ENCODE measurements at places on chromosomes 6 and 20.
A peak's percentile ranks its signal among the peaks of the same experiment; 100 is the strongest.

DNA sequence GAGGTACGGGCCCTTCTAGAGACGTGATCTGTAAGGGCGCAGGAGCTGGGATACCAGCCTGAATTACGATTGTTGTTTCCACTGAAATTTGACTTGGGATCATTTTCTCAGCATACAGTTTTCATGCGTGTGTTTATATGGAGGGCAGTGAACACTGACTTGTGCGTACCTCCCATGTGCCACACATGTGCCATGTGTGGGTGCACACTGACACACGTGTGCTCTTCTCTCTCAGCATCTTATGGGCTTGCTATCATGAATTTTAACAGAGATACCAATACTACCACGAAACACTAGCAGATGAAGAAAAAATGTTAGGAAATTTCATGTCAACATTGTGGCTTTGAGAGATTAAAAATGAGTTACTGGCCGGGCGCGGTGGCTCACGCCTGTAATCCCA is 39.1 kb downstream of the L3MBTL3 start:
- no peak for ATAC-seq

GRCh38 chr6:8982668-8983067 is 547.3 kb upstream of the SLC35B3 start:
- no peak for ATAC-seq

DNA sequence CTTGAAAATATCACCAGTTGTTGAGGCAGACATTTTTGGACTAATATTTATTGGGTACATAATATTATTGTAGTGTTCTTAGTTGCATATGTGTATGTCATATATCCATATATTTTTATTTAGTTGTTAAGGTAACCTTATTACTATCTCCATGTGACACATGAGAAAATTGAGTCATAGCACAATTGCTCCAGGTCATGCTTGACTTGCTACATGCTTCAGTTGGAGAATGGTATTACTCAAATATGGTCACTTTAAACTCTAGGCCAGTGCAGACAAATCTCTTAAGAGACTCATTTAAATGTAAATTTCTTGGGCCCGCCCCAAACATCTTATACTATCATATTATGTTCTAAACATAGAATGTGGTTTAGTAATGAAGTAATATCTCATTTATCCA is 246.1 kb downstream of the RIMS1 start:
- no peak for ATAC-seq

GRCh38 chr6:132494954-132495353 is 18.0 kb downstream of the STX7 start:
- ATAC-seq: no peak

- ATAC-seq: no peak
Observed at GRCh38 chr6:22956029-22956681, 386.8 kb downstream of the HDGFL1 start.

- no peak for ATAC-seq
Observed at GRCh38 chr20:51354191-51354768, 188.2 kb downstream of the NFATC2 start.

- no peak for ATAC-seq
Observed at GRCh38 chr6:44675449-44675848, 287.9 kb downstream of the CDC5L start.

DNA sequence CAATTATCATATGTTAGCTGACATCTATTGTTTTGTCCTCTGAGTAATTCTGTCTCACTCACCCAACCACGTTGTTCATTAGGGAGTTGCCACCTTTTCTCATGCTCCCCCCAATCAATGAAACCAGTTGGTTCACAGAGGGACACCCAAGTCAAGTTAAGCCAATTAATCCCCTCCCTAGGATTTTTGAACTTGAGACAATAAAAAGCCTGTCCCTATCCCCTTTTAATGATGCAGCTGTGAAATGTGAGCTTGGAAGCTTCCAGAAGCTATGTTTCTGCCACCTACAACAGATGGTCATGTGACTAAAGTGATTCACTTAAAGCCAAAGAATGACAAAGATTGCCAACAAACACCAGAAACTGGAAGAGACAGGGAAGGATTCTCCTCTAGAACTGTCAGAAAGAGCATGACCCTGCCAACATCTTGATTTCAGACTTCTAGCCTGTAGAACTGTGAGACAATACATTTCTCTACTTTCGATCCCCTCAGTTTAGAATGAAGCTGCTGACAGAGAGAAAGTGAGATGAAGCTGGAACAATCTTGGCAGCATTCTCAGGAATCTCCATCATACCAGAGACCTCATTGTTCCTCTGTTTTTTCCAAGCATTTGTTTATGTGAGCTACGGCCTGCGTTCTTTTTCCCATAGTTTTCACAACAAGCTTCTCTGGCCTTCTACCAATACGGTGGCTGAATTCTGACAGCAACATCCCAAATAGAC is 57.8 kb upstream of the TPD52L1 start:
- no peak for ATAC-seq

- no peak for ATAC-seq
Observed at GRCh38 chr20:634148-634925, 18.7 kb downstream of the SRXN1 start.

DNA sequence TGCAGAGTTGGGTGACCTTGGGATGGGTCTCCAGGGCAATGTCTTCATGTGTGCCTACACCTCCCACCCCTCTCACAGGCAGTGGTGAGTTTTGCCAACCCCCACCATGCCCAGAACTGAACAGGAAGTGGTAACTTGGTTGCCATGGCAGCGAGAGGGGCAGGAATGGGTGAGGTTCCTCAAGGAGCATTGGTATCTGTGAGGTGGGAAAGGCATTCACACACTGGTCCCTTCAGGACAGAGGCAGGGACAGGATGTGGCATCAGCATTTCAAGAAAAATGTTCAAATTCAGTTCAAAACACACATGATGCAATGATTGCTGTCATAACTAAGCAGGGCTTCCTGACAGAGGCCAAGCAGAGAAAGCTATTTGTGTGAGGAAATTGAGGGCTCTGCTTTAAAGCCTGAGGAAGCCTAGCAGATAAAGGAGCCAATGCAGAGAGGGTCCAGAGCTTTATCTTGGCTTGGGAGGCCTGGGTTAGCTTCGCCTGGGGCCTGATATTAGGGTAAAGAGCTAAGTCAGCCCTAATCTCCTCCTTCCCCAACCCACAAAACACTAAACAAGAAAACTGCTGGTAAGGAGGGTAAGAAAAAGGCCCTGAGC is 551 bp downstream of the TREML2 start:
- peak; percentile 55 for ATAC-seq

DNA sequence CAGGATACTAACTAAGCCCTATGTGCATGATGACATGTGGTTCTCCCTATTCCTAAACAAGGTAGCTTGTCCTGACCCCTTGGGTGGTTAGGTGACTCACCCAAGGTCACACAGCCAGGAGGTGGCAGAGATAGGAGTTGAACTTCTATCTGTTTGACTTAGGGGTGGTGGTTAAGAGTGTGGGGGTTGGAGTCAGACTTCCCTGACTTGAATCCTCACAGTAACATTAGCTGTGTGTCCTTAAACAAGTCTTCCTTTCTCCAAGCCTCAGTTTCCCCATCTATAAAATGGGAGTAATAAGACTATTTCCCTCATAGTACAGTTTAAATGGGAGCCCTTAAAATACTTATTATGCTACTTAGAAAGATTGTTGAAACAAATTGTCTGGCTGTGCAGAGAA is 21.9 kb downstream of the SLC12A5 start:
- ATAC-seq: no peak

DNA sequence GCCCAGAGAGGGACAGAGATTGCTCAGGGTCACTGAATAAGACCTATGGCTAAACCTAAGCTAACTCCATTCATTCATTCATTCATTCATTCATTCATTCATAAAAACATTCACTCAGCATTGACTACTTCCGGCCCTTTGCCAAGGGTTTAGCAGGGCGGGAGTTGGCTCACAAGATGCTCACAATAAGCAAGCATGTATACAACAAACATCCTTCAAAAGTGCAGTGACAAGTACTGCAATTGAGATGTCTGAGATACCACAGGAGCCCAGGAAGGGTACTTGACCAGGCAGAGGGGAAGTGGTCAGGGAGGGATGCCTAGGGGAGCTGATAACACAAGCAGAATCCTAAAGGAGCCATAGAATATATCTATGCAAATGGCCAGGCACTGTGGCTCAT is 18.2 kb upstream of the KIAA1755 start:
- no peak for ATAC-seq

- no peak for ATAC-seq
Observed at GRCh38 chr20:46128310-46129151, 10.4 kb downstream of the CD40 start.

DNA sequence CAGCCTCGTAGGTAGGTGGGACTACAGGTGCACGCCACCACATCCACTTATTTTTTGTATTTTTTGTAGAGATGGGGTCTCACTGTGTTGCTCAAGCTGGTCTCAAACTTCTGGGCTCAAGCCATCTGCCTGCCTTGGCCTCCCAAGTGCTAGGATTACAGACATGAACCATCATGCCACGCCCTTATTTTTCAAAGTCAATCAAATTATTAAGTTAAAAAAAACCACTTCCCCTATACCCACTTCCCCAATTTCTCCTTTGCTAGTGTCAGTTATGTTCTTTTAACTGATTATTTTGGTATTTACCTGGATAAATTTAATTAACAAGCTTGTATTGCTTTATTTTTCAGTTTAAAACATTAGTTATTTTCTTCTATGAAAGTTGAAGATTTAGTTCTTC is 49.6 kb downstream of the RIOK1 start:
- ATAC-seq: peak; percentile 63

DNA sequence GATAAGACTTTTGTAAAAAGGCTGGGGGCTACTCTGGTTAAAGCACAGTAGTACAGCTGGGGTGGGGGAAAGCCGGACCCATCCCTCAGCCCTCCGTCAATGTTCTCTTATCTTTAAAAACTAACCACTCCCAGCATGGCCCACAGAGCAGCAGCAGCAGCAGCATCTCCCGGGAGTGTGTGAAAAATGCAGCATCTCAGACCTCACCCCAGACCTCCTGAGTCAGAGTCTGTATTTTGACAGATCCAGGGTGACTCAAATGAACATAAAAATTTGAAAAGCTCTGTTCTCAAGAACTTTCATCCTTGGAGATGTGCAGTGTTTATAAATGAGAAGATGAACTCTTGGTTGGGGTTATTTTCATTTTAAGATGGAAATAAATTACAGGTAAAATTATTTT is 277.7 kb upstream of the ECI2 start:
- no peak for ATAC-seq

DNA sequence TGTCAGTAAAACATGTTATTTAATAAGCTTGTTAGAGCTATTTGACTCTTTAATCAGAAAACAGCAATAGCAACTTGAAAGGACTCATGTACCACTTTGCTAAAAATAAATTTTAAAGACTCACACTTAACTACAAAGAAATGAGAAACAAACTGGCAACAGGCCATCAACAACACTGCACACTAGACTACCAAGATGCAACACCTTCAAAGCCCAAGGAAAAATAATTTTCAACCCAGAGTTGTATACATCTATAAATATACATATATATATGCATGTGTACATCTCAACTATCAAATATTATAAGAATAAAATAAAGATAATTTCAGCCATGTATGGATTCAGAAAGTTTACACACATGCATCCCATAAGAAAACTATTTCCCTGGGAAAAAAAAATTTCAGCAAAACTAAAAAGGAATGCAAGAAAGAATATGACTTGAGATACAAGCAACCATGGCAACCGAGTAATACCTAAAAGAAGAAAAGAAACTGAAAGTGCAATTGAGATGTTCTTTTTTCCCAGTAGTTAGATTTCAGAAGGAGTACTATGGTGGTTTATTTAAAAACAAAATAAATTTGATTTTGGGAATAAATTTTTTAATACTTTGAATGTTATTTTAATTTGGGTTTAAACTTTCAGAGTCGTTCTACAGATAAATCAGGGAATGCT is 303.8 kb downstream of the UBE3D start:
- ATAC-seq: no peak

GRCh38 chr6:161462148-161462547 is 188.3 kb upstream of the AGPAT4 start:
- no peak for ATAC-seq

GRCh38 chr20:44993343-44993742 is 27.0 kb downstream of the STK4 start:
- no peak for ATAC-seq

GRCh38 chr6:20724443-20725190 is 190.4 kb downstream of the CDKAL1 start:
- no peak for ATAC-seq

GRCh38 chr6:111809264-111809663 is 64.0 kb downstream of the FYN start:
- ATAC-seq: no peak

DNA sequence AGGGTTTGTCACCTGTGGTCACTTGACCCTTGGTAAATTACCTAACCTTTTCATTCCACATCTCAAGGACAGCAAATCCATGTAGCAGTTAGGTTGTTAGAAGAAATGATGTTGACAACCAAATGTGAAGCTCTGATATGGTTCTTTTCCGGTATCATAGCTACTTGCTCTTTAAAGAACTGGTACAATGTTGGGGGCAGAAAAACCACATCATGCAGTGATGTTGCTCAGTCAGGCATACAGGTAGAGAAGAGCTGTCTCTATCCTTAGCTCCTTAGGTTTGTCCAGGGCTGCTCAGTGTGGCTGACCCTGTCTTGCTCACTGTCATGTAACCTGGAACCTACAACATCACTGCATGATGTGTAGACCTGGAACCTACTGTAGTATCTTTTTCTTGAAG is 135.5 kb downstream of the LRRC1 start:
- no peak for ATAC-seq

GRCh38 chr6:30767158-30767943 is 23.0 kb upstream of the IER3 start:
- ATAC-seq: peak; percentile 85

DNA sequence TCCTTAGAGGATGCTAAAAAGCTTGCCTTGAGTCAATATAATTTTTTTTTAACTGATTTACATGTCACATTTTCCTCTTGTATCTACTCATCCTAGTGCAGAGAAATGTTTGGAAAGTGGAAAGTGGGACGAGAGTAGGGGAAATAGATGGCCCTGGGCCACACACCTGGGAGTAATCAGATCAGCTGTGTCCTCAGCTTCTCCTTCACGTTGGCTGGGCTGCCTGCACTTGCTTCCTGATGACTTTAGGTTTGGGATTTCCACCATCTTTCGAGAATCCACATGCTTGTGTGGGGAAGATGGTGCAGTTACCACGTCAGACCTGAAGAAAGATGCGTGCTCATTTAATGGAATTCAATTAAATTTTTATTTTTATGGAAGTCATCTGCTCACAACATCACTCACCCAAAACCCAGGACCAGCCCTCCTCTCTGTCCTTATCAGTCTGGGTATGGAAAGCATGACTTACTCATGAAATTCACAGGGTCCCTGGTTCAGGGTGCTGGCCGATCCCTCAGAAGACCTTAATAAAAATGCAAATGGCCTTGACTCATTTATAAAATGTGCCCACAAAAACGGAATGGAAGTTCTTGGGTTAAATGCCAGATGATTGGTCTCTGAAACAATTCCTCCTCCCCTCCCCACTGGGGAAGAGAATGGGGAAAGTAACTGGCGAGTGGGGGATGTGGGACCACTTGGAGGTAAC is 74.5 kb upstream of the TIAM2 start:
- ATAC-seq: no peak

DNA sequence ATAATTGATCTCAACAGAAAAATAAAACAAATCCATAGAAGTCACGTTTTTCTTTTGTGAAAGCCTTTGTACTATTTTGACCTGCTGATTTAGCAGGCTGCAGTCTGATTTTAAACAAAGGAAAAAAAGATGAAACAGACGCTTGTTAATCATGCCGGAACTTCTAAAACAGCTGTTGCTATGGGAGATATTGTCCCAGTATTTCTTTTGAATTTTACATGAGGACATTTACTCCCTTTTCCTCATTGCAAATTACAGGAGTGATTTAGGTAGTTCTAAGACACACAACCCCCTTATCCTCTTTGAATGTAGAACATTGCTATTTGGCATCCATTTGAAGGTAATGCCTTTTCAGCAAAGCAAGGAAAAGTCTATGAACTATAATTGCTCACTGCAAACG is 416.1 kb downstream of the BCKDHB start:
- no peak for ATAC-seq

Data from stimulated activated memory B cell treated with anti-CD40 and anti-IgM and Interleukin-4, amounts not matched to agents 10 μg/mL and 1 μg/mL and 100 μg/mL, for 72 hours (primary cell).